Activated T-cell treated with anti-CD3 and anti-CD28 coated beads for 24 hours (primary cell): ENCODE measurements at places on chromosomes 5 and 9.

- DNase-seq = no peak
These were observed 223.8 kb downstream of the SEC61B start for GRCh38 chr9:99445920-99446319.

DNA sequence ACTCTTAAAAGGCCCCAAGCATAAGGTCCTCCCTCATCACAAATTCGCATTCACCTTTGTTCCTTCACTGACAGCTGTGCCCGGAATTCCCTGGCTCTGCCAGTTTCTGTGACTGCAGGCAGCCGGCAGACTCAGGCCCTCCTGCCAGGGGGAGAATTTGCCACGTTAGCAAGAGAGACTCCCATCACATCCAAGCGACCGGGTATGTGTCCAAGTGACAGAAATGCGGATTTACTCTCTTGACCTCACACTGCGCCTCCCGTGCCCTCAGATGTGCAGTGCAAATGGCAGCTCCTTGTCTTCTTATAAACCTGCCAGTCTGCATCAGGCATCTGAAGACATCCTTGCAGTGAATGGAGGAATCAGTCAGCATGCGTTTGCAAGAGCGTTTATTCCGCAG, 187.1 kb upstream of the WWC1 start:
- DNase-seq = no peak

- no peak for DNase-seq
These were observed 17.7 kb upstream of the CPLX2 start for GRCh38 chr5:175853573-175854230.

GRCh38 chr5:141821430-141821925, 56.7 kb downstream of the PCDH1 start:
- no peak for DNase-seq

GRCh38 chr9:129405089-129405826, 215.6 kb downstream of the C9orf50 start:
- no peak for DNase-seq

GRCh38 chr5:59180515-59180914, 597.6 kb downstream of the RAB3C start:
- DNase-seq = no peak

DNA sequence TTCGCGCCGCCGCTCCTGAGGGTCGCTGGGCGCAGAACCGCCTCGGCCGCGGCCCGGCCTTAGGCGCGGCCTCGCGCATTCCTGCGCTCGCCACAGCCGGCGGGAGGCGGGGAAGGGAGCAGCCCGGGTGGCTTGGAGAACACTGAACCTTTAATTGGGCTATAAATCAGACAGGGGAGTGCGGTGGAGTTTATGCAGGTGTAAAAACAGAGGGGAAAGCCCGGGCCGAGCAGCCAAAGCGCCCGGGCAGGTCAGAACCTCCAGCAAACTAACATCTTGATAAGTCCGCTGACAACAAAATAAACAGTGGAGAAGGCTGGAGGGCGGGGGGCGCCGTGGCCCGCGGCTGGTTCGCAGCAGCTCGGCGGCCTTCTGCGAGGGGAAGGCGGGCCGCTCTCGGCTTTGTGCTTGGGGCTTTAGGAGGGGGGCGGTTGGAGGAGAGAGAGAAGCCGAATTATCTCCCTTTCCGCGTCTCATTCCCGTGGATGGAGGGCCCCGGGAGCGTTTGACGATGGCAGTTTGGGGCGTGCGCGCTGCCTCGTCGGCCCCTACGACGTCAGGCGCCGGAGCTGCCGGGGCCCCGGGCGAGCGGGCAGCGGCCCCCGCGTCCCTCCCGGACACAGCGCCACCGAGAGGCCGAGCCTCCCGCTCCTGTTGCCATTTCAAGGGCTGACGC, 11.3 kb downstream of the FOXD1 start:
- DNase-seq = no peak

DNA sequence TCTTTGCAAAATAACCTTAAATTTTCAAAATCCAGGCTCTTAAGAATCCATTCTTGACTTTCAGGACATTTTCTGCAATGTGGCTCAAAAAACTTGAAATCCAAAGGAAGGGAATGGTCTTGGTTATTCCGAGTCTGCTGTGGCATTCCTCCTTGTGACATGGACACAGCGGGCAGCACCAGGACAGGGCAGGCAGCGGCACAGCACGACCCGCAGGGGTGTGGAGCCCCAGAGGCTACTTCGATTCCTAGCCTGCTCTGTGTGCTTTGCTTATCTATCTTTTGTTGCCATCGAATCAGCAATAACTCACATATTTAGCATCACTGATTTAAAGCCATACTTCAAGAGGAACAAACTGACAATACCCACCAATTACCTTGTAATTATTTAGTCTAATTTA, 420.2 kb upstream of the IRX1 start:
- no peak for DNase-seq

GRCh38 chr5:171612749-171613148, 172.9 kb upstream of the SMIM23 start:
- DNase-seq = no peak

GRCh38 chr5:180553530-180553929, 37.8 kb downstream of the SCGB3A1 start:
- no peak for DNase-seq

DNA sequence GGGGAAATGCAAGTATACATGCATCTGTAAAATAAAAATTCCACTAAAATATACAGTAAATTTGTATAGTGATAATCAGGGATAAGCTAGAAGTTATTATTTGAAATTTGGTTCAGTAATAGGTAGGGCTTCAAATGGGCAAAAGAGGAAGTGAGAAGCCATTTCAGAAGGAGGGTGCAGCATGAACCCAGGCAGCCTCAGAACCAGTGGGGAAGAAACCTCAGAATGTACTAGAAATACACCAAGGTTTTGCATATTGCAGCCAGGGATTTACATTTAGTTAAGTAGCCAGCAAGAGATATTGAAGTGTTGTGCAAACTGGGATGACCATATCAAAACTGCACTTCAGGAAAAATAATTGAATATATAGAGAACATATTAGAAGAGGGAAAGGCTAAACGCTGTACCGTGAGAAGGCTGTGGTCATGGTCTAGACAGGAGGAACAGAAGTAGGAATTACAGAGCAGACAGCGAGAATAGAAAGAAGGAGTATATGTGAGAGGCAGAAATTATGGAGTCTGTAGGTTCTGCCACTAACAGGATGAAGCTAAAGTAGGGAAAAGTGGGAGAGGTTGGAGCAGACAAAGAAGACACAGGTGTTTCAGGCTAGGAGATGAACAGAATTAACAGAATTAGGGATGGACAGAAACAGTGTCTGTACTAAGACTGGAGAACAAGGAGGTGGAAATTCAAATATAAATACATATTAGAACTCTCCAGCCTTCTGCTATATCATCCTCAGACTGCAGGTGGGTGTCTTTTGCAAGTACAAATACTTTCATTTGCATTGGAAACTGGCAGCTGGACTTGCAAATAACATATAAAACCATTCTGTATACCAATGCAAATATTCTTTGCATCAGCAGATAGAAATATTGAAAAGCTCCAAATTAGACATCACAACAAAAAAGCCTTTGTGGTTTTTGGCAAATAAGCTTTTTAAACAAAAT, 335.6 kb downstream of the ZNF608 start:
- DNase-seq = no peak

GRCh38 chr5:133242221-133242835, 190.5 kb downstream of the HSPA4 start:
- DNase-seq = no peak

DNA sequence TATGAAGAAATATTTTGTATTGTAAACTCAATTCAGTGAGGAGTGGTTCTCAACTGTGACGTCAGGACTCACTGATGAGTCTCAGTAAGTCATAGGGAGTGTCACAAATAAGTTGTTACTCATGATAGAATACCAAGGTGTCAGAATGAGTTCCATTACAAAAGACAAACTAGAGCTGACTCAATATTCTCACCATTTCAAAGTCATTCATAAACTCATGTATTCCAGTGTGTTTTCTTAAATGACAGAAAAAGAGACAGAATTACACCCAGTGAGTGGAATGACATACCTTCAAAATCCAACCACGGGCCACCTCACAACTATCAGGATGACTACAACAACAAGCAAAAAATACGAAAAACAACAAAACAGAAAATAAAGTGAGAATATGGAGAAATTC, 321.5 kb downstream of the ENC1 start:
- no peak for DNase-seq

DNA sequence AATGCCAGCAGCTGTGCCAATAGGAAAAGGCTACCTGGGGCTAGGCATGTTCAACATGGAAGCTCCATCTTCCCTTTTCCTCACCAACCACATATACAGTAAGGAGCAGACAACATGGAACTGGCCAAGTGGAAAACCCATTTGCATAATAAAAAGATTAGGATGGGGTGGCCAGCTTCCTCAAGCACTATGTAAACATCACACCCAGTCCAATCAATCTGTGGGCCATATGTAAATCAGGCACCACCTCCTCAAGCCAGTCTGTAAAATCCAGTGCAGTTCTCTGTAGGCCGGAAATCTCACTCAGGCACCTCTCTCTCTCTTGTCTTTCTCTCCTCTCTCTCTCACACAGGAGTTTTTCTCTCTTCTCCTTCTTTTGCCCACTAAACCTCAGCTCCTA, 360.2 kb upstream of the GRIA1 start:
- no peak for DNase-seq

DNA sequence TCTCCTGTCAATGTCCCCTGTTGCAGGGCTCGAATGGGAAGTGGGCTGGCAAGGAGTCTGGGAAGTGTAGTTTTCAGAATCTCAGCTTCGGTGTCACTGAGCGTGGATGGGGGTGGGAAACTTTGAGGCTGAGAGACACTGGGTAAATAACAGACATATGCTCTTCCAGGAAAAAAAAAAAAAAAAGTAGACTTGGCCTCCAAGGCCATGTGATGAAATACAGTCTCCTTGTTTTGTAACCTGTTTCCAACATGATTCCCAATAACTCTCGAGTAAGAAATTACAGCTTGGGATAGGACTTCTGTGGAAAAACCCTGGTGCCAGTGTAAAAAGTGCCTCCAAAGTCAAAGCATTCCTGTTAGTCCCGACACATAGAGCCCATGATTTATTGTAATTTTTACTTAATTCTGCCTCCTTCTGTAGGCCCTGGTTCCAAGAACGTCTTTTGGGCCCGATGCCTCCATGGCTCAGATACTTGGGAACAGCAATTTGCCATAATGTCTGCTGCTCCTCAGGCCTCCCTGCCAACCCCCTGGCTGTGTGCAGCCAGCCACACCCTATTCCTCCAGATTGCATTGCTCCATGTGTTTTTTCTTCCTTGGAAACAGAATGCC, 119.5 kb upstream of the TNC start:
- no peak for DNase-seq

DNA sequence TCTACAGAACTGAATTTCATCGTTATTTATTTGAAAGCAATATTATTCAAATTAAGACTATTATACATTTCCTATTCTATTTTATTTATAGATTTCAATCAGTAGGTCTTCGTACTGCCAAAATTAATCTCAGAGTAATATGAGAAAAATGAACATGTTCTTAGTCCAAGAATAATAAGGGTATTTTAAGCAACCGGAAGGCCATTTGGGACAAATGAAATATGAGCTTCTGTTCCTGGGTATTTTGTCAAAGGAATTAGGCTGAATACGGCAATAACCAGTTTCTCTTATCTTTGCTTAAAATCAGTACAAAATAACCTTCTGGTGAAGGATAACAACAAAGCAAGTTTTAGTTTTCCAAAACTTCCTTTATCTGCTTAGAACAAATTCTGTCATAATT, 410.3 kb upstream of the PRR16 start:
- no peak for DNase-seq

GRCh38 chr9:74391816-74392215, 105.3 kb upstream of the RORB start:
- no peak for DNase-seq

GRCh38 chr9:130426883-130427282, 17.9 kb upstream of the ASS1 start:
- DNase-seq = no peak

- DNase-seq = no peak
These were observed 280.8 kb downstream of the CDH10 start for GRCh38 chr5:24363789-24364481.

GRCh38 chr9:119689879-119690278, 320.6 kb upstream of the BRINP1 start:
- DNase-seq = no peak

DNA sequence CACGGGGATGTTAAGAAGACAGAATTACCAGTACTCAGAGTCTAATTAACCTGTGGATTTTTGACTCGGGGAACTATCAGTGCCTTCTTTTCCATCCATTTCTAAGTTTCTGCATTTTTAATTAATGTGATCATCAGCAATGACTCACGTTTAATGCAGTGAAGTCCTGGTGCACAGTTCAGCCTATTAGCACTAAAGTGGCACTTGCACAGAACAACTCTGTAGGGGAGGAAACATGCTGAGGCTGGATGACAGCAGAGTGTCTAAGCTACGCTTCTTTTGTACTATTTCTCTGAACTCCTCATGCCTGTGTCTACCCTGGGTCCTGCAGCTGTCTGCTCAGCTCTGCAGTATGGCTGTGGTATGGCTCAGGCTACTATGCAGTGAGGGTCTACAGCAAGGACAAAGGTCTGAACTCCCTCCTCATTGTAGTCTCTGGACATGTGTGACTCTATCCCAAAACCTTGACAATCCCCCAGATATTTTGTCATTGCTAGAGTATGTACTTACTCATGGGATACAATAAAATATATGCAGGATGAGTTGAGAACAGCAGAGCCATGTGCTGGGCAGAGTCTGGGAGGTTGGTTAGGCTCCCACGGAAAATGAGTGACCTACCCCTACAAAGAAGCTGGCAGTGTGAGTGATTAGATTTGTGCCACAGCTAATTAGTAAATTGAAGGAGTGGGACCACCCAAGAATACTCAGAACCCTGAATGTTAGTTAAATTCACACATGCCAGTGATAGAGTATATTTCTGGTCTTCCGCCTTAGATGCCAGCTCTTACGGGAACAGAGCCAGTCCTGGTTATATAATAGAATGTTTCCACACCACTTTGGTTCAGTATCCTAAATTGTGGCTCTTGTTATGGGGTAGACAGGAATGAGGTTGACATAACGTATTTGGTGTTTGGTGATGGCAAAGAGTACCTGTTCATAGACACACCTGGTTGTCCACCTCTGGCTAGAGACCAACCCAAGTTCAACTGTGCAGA, 148.0 kb downstream of the GHR start:
- no peak for DNase-seq

DNA sequence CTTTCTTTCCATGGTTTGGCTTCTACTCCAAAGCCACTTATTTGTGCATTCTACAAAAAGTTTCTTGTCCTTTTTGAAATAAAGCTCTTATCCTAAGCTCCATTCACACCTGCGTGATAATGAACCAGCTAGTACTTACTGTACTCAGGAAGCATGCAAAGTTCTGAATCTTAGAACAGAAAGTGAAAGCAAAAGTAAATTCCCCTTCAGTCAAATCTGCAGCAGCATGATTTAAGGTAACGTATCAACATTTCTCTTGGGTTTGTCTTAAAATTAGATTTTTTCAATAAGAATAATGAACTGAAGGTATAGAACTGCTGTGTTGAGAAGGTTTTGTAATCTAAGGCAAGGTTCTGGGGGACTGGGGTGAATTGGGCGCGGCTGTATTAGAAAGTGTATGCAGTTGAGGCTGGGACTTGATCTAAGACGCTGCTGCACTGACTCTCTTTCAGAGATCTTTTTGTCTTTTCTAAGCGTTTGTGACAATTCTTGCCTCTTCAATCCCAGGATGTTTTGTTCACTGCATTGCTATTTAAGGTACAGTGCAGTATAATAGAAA, at the start of gene ERAP2:
TSS of gene ERAP2 (plus strand) at position 209 of the 559 bp plus-strand sequence. CDS start 3,186 bp downstream, outside the sequence.
- no peak for DNase-seq

GRCh38 chr5:1360861-1361260, 16.0 kb upstream of the CLPTM1L start:
- no peak for DNase-seq

GRCh38 chr5:32991421-32991815, 280.3 kb downstream of the NPR3 start:
- DNase-seq = no peak

- no peak for DNase-seq
These were observed 153.1 kb upstream of the RASA1 start for GRCh38 chr5:87114631-87115030.

- DNase-seq = no peak
These were observed 92.0 kb upstream of the ERCC6L2 start for GRCh38 chr9:95783426-95783975.
